Mesothelial cell of epicardium (in vitro differentiated cells): ENCODE measurements at places on chromosomes 6 and 20.

GRCh38 chr20:4465855-4466545 lies 255.7 kb upstream of the PRND start:
- DNase-seq, result no peak

DNA sequence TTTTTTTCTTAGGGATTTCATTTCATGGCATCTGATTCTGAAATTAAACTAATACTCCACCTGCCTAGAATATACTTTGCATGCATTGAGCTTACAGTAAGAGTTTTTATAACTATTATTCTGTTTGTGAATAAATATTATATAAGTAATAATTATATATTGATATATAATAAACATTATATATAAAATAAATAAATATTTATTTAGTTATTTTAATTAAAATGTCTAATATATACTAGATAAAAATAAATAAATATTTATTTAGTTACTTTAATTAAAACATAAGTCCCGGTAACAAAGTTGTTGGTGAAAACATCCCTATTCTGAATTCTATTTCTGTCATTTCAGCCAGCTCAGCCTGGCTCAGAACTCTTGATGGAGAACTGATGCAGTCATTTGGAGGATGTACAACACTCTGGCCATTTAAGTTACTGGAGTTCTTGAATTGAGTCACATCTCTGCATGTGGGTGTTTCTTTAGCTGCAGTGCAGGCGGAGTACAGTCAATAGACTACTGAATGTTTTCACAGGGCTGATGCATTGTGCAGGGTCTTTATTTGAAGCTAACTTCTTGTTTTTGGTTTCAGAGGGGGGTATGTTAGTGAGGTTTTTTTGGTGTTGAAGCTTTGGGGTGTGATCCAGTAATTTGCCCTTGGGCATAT lies 508.9 kb upstream of the ADGRB3 start:
- no peak for DNase-seq

DNA sequence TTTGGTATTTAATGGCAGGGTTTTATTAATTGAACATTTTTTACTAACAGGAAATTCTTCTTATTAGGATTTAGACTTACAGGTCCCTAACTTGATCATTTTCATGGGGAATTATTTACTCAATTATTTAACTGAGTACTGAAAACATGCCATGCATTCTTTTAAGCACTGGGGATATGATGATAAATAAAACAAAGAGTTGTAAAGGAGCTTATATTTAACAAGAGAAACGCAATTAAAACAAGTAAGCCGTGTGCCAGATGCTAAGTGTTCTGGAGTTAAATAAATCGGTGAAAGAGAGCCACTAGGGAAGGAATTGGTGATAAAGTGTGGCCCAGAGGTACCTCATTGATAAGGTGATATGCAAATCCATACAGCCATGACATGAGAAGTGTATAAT lies 214.2 kb upstream of the HTR1E start:
- DNase-seq, result no peak

DNA sequence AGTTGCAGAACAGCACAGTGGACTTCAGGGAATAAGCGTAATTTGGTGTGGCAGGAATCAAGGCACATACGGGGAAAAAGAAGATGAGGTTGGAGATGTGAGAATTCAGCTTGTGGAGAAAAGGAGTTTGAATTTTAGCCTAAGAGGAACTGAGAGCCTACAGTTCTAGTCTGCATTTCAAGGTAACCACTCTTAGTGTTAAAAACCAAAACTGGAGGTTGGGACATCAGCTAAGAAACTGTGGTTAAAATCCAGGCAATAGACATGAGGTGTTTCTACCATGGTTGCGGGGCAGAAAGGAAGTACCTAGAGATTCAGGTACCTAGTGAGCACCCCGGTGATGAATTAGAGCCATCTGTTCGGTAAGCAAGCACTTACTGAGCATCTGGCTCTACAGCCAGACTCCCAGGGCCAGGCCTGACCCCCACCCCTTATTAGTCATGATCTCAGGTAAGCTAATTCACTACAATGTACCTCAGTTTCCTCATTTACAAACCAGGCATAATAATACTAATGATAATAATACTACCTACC lies 44.4 kb downstream of the FAXC start:
- no peak for DNase-seq

GRCh38 chr6:16676978-16677377 lies 84.3 kb downstream of the ATXN1 start:
- DNase-seq, result no peak

DNA sequence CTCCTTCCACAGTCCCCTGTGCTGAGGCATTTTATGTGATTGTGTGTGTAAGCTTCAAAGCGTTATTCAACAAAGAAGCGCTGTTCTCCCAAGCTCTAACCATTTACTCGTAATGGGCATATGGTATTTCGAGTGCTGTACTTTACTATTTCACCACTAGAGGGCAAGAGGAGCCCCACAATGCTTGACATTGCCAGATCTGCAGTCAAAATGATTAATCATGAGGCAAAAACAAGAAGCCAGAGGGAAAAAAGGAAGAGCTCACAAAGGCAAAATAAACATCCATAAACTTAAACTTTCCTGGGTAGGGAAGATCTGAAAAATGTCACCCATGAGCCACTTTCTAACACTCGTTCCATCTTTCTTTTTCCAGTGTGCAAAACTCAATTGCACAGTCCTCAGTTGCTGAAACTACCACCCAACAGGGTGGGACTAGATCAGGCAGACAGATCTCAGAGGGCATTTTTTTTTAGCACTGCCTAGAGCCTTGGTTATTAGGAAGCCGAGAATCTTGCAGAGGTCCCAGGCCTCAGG lies 215.0 kb upstream of the PLCB4 start:
- no peak for DNase-seq

DNA sequence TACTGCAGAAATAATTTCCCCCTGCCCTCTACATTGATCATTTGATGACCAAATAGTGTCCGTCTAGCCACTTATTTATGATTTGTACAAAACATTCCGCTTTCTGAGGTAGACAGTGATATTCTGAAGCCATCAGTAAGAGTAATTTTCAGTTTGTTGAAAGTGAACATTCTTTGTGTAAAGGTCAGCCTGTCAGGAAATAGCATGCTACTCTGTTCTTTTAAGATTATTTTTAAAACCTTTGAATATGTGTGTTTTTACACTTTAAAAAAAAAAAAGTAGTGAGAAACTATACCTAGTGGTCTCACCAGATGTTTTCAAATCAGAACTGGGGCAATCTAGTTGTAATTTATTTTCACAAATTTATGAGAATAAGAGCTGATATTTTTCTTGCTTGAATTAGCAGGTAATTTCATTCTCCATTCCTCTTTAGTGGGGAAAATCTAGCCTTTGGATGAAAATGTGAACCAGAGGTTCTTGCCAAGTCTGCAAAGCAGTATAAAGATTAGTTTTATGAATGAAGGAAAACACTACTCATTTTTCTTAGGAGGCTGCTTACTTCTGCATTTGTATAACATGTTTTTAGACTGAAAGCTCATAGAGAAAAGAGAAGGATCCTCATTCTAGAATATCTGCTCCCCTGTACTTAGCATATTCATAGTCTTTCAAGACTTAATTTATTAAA lies 12.1 kb upstream of the REV3L start:
- no peak for DNase-seq

- DNase-seq, result no peak
Measured at GRCh38 chr6:38221251-38221650, 401.7 kb downstream of the ZFAND3 start.

GRCh38 chr6:170248111-170248805 lies 42.6 kb downstream of the DLL1 start:
- DNase-seq, result no peak

GRCh38 chr6:74991573-74992332 lies 214.1 kb downstream of the COL12A1 start:
- no peak for DNase-seq

GRCh38 chr6:136059308-136059707 lies 190.8 kb downstream of the MTFR2 start:
- no peak for DNase-seq

- no peak for DNase-seq
Measured at GRCh38 chr6:33198159-33198852, 2.2 kb downstream of the RXRB start.

- no peak for DNase-seq
Measured at GRCh38 chr6:98716341-98716740, 118.0 kb upstream of the POU3F2 start.

GRCh38 chr6:127923135-127923534 lies 22.3 kb upstream of the THEMIS start:
- DNase-seq, result no peak

- no peak for DNase-seq
Measured at GRCh38 chr20:43955750-43956191, 41.1 kb downstream of the TOX2 start.

DNA sequence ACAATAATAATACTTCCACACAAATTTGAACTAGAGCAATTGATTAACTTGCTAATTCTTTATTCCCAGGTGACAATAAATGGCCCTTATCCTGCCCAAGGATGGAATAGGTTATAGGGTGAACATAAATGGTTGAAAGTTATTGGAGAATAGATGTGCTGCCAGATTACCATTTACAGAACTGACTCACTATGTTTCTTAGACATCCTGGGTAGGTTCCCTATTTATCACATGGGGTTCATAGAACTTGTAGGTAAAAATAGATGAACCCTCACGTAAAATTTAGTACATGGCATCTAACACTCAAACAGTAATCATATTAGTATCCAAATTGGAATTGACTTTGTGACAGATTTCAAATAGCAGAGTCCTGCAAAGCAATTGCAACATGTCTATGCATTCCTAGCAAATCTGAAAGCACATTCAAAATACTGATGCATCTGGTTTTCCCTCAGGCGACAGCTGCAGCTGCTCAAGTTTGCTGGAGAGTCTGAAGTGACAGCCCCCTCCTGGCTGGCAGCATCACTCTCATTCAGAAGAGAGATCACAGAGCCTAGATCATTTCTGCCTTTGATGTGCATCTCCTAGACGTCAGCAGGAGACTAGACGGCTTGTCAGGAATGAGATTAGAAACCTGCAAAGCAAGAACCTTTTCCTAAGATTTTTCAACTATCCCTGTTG lies 80.2 kb upstream of the RNF217 start:
- DNase-seq, result no peak

GRCh38 chr20:45339799-45340198 lies 8.4 kb downstream of the SDC4 start:
- DNase-seq, result no peak

- DNase-seq, result no peak
Measured at GRCh38 chr6:145380186-145380585, 355.1 kb downstream of the EPM2A start.

GRCh38 chr6:40881501-40881900 lies 157.5 kb downstream of the UNC5CL start:
- no peak for DNase-seq

DNA sequence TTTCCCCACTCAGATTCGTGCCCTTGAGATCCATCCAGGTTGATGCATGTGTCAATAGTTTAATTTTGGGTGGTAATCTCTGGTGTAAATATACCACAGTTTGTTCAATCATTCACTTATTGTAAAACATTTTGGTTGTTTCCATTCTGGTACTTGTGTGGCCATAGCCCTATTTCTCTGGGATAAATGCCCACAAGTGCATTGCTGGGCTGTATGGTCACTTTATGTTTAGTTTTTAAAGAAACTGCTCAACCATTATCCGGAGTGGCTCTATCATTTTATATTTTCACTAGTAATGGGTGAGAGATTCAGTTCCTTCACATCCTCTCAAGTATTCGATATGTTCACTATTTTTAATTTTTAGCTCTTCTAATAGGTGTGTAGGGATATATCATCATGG lies 60.7 kb upstream of the RNF24 start:
- DNase-seq, result no peak

DNA sequence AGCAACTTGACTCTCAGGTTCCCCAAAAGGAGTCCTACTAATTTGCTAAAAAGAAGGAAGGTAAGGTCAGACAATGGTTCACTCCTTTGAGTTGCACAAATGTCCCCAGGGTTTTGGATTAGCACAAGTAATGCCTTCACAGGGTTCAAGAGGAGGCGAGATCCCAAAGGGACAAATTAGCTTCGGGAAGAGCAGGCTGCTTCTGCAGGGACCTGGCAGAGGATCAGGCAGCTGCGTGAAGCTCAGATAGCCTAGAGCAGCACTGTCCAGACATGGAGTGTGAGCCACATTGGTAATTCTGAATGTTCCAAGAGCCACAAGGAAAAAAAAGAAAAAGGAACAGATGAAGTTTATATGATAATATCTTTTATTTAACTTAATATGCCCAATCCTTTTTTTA lies 115.4 kb downstream of the CFAP61 start:
- no peak for DNase-seq

DNA sequence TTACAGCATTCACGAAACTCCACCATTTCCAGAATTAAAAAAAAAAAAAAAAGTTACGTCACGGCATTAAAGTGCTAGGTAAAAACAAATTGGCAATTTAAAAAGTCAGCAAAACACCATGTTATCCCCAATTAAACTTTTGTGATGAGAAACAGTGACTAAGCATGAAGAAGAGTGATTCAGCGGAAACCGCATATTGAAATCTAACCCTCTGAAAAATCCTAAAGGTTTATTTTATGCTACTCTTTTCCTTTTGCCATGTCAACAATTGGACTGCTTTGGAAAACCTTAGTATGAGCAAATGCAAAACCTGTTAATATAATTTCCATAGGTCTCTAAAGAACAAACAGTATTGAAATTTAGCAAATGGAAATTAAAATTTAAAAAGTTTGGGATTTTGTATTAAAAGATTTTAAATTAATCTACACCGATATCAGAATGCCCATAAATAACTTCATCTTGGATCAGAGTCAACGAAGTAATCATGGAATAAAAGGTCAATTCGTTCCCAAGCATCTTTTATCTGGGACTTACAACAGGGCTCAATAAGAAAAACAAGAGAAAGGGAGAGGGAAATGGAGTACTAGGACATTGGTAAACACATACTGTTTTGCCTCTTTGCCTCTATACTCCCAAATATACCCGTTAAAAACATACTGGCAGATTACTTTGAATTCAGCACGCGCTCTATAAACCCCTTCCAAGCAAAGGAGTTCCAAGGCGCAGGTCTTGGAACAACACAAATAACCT lies 1.1 kb downstream of the FBXO30 start:
- no peak for DNase-seq

- no peak for DNase-seq
Measured at GRCh38 chr6:87837444-87837843, 135.4 kb upstream of the AKIRIN2 start.

DNA sequence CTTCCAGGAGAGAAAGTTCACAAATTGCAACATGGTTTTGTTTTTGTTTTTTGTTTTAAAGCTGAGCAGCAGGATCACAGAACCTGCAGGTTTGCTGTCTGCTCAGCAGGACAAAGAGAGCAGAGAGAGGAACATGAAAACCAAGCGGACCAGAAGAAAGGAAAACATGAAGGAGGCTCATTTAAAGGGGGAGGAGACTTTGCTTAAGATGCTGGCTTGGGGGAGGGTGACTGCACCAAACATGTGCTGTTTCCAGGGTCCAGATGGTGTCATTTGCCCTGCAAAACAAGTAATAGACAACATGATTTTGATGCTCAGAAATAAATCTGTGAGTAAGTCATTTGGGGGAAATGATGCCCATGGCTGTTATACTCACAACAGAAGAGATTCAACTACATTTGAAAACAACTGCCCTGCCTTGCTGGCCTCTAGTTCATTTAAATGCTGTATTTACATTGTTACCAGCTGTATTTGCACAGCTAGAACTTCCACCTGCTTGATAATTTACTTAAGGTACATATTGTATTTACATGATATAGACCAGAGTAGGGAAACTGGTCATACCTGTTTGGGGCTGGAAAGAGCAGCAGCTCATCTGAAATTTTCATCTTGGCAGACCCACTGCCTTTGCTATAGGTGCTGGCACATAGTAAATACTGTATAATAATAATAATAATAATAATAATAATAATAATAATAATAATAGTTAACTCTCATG lies 32.2 kb upstream of the CHD6 start:
- DNase-seq, result no peak

- DNase-seq, result peak; percentile 74
Measured at GRCh38 chr6:1604158-1605003, 5.3 kb upstream of the FOXC1 start.
